ENCODE measurements at places on chromosomes 7 and 10. TPM values are rescaled to one million over a fixed set of nuclear protein-coding genes. Genes with fewer than 3 reads are reported as not detected.

Gene IDI2
- total RNA-seq: not detected

Gene C7orf33
- total RNA-seq: not detected

Gene SYT15
- 0.79 TPM for total RNA-seq

Gene PON1
- not detected for total RNA-seq

Gene ACBD7
- 0.60 TPM for total RNA-seq

Gene SPDYE1
- not detected for total RNA-seq

Gene LRRD1
- total RNA-seq: under 0.01 TPM

Gene PVRIG
- total RNA-seq: not detected

Gene ACTR3C
- total RNA-seq: 8.3 TPM

Gene CPED1
- 0.20 TPM for total RNA-seq
